Cardiac septum (tissue), 1 donor: ENCODE measurements at places on chromosomes 16 and 17. TPM values are rescaled to one million over a fixed set of nuclear protein-coding genes. Genes with fewer than 3 reads are reported as not detected.

DNA sequence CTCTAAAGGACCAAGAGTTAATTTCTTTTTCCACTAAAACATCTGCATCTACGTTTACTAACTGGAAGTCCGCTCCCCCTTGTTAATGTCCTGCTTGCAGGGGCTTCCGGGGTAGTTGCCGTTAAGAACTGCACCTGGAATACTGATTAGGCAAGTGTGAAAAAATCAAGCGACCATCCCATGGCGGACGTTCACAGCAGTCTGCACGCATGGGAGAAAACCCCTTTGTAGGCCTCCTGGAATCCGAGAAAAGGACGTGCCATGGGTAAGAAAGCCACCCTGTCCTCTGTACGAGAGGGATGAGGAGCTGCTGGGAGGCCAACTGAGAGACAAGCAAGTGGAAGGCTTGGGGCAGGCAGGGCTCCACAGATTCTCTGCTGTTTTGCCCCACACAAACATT is 14.9 kb downstream of the SNN start:
- DNase-seq, result no peak

DNA sequence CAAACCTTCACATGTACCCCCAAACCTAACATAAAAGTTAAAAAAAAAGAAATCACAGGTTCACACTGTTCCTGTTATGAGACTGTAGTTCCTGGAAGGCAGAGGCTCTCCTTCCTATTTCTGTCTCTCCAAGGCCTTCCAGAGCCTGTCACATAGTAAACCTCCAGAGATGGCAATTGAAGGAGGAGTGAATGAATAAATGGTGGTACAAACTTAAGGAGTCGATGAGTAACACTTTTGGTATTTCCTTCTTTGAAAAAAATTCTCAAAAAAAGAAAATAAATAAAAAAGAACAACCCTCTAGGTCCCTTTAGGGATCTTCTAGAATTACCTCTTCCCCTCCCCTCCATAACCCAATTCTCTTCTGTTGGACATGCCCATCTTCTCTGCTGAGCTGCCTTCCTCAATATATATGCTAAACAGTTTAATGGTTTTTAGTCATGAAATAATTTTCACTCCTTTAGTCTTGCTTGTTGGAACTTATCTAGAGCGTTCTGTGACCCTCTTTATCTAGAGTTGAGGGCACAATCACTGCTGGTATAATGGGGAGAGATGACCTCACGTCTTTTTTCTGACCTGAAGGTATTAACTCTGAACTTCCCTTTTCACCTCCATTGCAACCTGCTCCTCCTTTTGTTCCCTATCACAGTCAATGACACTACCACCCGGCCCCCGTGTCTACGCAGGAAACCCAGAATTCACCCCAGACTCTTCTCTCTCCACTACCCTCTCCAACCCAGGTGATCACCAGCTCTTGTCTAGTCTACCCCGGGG is 1.7 kb upstream of the TAF15 start:
- DNase-seq, result no peak

DNA sequence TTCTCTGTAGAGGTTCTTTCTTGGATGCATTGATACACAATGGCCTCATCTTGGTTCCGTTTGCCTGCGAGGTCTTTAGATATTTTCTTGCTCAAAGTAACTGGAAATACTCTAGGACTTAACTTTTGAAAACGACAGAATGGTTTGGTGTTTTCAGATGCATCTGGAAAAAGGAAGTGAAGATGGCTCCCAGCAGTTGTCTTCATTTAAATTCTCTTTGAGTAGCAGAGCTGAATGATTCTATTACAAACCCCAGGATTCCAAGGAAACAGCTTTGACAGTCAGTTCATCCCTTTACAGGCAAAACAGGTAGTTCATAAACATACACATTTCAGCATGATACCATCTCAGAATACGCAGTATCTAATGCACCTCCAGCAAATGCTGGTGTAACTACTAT is 54.8 kb downstream of the PSMD12 start:
- DNase-seq, result no peak

DNA sequence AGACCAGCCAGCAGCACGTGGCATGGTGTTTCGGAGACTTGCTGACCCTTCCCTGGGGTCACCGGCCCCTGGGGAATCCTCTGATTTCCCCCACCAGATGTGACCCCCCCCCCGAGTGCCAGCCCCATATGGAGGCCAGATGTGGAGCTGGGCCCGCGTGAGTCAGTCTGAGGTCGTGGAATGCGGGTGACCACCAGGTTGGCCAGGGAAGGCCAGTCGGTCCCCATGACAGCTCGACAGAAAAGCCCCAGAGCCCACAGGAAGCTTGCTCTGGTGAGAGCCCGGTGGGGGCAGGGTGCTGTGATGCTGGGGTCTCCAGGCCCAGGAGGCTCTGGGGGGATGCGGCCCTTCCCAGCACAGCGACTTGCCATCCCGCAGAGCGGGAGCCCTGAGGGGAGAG is 209.0 kb downstream of the NTN1 start:
- DNase-seq, result no peak

DNA sequence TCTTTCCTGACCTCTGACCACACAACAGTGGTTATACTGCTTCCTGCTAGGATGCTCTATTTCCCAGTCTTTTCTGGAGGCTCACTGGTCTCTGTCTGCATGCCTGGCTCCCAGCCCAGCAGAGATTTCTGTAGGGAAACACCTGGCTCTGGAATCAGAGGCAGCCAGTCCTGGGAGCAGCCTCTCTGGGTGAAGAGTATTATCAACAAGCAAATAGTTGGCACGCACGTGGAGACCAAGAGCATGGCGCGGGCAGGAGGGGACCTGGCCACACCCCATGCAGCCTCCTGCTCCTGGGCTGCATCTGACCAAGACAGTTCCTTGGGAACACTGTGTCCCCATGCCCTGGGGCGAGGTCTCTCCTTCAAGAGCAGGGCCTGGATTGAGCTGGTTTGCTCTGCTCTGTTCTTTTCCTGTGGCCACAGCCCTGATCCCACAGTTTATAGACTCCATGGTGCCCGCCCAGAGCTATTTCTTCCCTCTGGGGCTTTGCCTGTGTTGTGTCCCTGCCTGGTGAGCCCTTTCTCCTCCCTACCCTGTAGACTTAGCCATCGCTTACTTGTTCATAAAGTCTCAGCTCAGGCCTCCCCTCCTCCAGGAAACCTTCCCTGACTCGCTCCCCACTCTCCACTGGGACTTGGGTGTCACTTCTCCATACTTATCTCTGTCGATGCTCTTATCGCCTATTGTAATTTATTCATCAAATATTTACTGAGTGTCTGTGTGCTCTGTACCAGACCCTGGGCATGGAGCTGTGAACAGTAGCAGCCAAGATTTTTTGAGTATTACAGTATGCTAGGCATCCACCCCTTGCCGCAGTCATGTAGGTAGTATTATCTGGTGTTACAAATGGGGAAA is 60.6 kb downstream of the SCNN1B start:
- peak; percentile 60 for DNase-seq

GRCh38 chr17:78781893-78782304 is at the start of gene CYTH1:
TSS of gene CYTH1 (minus strand) at chr17:78782273. CDS start at chr17:78782223, 50 bp downstream.
- DNase-seq, result no peak

GRCh38 chr16:82808036-82808435 is 181.3 kb downstream of the CDH13 start:
- DNase-seq, result no peak

DNA sequence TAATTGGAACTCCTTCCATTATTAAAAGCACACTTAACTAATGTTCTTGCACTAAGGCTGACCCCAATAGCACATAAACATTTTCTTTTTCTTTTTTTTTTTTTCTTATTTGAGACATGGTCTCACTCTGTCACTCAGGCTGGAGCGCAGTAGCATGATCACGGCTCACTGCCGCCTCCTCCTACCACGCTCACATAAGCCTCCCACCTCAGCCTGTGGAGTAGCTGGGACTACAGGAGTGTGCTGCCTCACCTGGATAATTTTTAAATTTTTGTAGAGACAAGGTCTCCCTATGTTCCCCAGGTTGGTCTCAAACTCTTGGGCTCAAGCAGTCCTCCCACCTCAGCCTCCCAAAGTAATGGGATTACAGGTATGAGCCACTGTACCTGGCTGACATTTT is 1.2 kb upstream of the ZNF652 start:
- DNase-seq, result no peak

DNA sequence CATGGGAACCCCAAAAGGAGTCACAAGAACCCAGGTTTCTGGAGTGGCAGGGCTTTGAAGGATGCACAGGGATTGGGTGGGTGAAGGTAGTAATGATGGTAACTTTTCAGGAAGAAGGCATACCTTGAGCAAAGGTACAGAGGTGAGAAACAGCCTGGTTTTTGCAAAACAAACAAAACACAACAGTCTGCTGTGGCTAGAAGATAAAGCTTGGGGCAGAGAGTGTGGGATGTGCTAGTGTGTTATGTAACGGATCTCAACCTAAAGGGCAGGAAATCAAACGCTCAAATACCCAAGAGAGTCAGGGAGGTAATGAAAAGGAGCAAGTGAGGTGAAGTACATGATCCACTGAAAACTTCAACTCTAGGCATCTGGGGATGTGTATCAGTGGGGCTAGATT is 4.6 kb downstream of the PTGES3L start:
- no peak for DNase-seq

DNA sequence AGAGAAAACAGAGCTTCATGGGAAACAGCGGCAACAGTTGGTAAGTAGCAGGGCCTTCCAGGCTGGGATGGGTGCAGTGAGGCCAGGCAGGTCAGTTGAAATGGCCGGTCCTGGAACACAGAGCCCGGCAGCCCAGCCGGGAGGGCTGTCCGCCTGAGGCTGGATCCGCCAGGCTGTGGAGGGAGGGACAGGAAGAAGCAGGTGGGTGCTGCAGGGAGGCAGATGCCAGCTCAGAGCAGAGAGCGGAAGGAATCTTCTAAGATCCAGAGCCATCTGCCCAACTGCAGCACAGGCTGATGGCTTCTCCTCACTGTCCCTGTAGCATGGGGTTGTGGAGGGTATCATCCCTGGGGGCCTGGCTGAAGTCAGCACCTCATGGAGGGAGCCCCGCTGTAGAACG is 599 bp downstream of the RNF112 start:
- DNase-seq, result peak; percentile 57

DNA sequence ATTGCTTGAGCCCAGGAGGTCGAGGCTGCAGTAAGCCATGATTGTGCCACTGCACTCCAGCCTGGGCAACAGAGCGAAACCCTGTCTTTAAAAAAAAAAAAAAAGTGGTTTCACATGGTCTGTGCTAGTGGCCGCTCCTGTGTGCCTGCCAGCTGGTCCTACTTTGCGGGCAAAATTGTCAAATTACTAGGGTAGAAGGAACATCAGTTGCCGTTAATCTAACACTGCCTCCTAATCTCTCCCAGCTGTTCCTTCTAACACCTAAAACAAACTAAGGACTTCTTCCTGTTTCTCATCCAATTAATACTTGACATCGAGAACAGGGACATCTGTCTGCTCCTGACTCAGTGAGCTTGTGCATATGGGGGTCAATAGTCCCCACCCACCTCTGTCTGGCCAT is 23.9 kb downstream of the TMEM11 start:
- no peak for DNase-seq

- DNase-seq, result no peak
Measured at GRCh38 chr16:77987810-77988209, 34.5 kb upstream of the CLEC3A start.

DNA sequence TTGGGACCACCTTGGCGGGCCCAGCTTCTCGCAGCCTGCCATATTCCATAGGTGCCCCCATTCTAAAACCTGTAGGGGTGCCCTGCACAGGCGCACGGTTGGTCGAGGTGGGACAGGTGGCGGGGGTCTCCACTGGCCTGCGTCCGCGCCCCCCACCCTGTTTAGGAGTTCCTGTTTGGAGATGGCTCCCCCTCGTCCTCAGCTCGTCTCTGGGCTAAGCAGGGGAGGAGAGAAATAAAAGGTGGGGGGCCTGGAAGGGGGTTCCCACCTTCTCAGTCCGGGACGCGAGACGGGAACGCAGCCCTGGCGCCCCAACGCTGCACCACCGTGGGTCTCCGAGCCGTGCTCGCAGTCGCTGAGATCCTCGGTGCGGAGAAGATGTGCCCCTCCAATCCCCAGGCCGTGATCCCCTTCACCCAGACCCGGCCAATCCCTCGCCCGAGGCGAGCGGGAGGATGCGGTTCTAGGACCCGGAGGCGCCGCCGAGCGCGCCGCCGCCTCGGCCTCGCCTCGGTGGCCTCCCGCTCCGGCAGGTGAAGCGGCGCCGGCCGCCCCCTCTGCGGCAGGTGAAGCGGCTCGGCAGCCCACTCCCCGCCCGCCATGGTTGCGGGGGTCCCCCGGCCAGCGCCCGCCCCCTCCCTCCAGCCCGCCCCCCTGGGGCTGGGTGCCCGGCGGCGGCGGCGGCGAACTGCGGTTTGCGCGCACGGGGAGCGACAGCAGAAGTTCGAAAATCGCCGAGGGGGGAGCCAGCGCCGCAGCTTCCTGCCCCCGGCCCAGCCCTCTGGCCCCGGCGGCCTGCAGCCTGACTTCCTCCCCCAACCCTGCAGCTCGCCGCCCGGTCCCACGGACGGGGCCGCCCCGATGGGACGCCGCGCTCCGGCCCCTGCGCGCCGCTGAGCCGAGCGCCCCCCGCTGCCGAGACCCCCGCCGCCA is at the start of gene FMNL1:
Gene FMNL1, plus strand, starts transcription at position 805 of the 933 bp plus-strand sequence. CDS start 240 bp downstream, outside the sequence.
- peak; percentile 94 for DNase-seq

DNA sequence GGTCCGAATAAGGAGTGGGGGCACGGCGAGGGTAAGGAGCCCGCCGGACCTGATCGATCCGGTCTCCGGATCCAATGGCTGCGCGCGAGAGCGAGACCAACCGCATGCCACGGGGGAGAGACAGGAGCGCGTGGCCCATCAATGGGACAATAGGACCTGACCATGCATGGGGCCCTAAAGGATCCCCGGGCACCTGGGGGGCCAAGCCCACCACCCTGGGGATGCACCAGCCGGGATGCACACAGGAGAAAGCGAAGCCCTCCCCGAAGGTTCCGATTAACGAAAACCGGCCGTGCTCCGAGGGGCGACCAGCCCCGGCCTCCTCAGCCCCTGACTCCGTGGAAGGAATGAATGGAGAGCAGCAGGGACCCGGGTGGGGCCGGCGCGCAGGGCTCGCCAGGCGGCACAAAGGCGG is 525 bp downstream of the JPT1 start:
- DNase-seq, result no peak

SPN gene
- 3.1 TPM for total RNA-seq

CHST4 gene
- not detected for total RNA-seq

DLX3 gene
- not detected for total RNA-seq

TMC5 gene
- total RNA-seq, result not detected

PLD2 gene
- total RNA-seq, result 9.5 TPM

APOBR gene
- total RNA-seq, result 0.51 TPM

SYNGR3 gene
- total RNA-seq, result 1.8 TPM

NPIPA2 gene
- total RNA-seq, result 4.5 TPM

SLC16A13 gene
- 0.48 TPM for total RNA-seq

MYO15A gene
- total RNA-seq, result 0.70 TPM

CA5A gene
- total RNA-seq, result not detected

NOS2 gene
- total RNA-seq, result 0.16 TPM

CDRT15L2 gene
- total RNA-seq, result not detected
